Caco-2 (cell line): ENCODE measurements at places on chromosomes 7 and 10. TPM values are rescaled to one million over a fixed set of nuclear protein-coding genes. Genes with fewer than 3 reads are reported as not detected.

The EGR2 gene
- total RNA-seq: 0.30 and 0.61 TPM in 2 replicates

The MNX1 gene
- total RNA-seq: 34.0 and 36.5 TPM in 2 replicates

- H3K4me1 ChIP-seq: peaks cover 35% of the 10 kb centered on the region
- DNase-seq: no peak
- no peak overlapping the region for H3K4me3 ChIP-seq
- H3K27ac ChIP-seq: no peak overlapping the region
- H3K27me3 ChIP-seq: no peaks in the 10 kb centered on the region
These were observed 211.5 kb upstream of the SLC26A5 start for GRCh38 chr7:103657474-103657894.

- no peak for DNase-seq
- H3K4me3 ChIP-seq: peak overlapping the region; percentile 58
- peaks cover 6% of the 10 kb centered on the region; the same call in 1 of the 2 replicates for H3K4me1 ChIP-seq
- peak overlapping the region; percentile 85 for H3K27ac ChIP-seq
These were observed 760 bp upstream of the FOXK1 start for GRCh38 chr7:4681218-4681851.

GRCh38 chr7:23394488-23395171 lies 75.7 kb downstream of the IGF2BP3 start:
- H3K27ac ChIP-seq: no peak overlapping the region
- H3K27me3 ChIP-seq: no peaks in the 10 kb centered on the region
- no peak for DNase-seq
- H3K4me1 ChIP-seq: peaks cover 19% of the 10 kb centered on the region
- H3K36me3 ChIP-seq: peaks cover 1% of the 10 kb centered on the region; the same call in 1 of the 2 replicates
- no peak overlapping the region for H3K4me3 ChIP-seq

DNA sequence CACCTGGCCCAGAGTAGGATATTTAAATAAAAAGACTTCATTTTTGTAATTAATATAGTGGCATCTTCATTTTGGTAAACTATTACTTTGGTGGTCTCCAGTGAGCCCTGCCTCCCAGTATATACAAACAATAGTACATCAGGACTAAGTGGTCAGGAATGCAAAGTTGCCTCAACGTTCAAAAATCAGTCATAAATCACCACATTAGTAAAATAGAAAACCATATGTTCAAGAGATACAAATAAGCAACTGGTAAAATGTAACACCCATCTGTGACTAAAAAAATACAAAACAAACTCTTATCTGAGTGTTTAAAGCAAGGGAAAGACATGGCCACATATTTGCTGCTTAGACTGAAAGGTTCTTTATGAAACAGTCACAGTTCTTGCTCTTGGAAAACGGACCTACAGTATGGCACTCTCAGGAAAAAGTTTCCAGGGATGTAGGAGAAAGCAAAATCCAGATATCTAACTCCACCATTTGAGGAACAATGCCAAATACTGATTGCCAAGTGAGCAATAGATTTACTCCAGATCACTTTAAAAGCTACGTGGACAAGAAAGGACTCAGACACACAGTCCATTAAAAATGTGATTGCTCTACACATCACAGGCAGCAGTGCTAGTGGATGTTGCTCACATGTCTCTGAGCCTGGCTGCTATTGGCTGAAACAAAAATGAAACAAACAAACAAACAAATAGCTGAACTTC lies 15.1 kb upstream of the RHOBTB1 start:
- H3K27ac ChIP-seq: no peak overlapping the region
- no peaks in the 10 kb centered on the region for H3K36me3 ChIP-seq
- peaks cover 6% of the 10 kb centered on the region; the same call in 1 of the 2 replicates for H3K4me1 ChIP-seq
- H3K27me3 ChIP-seq: no peaks in the 10 kb centered on the region
- no peak overlapping the region for H3K4me3 ChIP-seq
